ENCODE measurements at places on chromosomes 11 and 22. TPM values are rescaled to one million over a fixed set of nuclear protein-coding genes. Genes with fewer than 3 reads are reported as not detected.

TSSC4 gene
- total RNA-seq, result 132 TPM

TMEM138 gene
- 86.6 TPM for total RNA-seq

TPBGL gene
- total RNA-seq, result 0.54 TPM

SLC35C1 gene
- total RNA-seq, result 13.4 TPM

DNA sequence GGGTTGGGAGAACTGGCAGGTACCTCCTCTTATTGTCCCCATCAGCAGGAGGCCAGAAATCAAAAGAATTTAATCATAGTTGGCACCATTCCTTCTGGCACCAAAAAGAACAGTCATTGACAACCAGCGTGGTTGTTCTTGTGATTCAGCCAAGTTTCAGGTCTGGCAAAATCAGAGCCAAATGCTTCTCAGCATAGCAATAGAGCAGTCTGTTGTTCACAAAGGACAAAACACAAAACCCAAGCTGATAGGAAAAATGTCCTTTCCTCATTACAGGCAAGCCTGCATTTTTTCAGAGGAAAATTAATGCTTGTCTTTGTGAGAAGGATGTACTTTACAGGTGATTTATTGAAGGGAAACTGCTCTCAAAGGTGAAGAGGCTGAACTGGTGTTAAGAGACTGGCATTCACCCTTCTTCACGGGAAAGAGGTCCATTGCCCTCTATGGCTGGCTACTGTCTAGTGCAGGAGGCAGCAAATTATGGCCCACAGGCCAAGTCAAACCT lies 241.8 kb upstream of the ARHGAP42 start:
- H3K27me3 ChIP-seq, result no peaks in the 10 kb centered on the region
- no peak overlapping the region for H3K27ac ChIP-seq
- no peak for DNase-seq
- H3K36me3 ChIP-seq, result no peaks in the 10 kb centered on the region

DNA sequence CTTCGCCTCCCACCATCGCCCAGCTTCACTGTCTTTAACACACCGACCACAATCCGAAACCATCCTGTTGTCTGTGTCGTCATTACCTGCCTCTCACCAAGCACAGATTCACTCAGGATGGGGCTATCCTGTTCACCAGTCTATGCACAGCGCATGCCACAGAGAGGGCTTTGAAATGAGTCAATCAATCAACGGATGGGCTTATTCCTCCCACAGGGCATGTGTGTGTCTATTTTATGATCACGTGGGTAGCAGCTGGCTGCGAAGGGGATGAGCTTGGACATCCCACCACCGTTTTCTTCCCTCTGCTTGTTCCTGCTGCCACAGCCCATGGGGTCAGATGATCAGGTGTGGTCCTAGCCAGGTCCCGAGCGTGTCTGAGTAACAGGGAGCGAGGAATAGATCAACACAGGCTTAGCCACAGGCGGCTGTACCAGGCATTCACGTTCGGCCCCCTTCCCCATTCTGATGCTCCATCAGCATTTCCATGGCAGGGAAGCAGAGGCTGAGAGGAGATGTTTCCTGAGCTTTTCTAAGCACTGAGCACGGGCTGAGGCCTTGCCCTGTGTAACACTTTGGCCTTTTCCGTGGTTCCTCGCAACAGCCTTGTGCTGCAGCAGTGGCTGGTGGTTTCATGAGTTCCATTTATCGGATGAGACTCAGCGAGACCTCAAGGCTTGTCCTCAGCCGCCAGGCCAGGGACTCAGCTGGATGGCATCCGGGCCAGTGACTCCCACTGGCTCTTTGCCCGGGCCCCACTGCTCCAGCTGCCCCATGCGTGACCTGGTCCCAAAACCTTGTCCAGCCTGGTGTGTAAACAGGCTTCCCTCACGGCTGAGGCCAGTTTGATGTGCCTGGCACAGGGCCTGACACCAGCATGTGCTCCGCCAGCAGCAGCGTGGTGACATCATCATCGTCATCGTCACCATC lies 48.1 kb upstream of the FGF3 start:
- no peaks in the 10 kb centered on the region for H3K27me3 ChIP-seq
- no peak overlapping the region for H3K27ac ChIP-seq
- H3K36me3 ChIP-seq, result no peaks in the 10 kb centered on the region
- no peak for DNase-seq
- H3K4me3 ChIP-seq, result no peak overlapping the region
- H3K4me1 ChIP-seq, result no peaks in the 10 kb centered on the region

DNA sequence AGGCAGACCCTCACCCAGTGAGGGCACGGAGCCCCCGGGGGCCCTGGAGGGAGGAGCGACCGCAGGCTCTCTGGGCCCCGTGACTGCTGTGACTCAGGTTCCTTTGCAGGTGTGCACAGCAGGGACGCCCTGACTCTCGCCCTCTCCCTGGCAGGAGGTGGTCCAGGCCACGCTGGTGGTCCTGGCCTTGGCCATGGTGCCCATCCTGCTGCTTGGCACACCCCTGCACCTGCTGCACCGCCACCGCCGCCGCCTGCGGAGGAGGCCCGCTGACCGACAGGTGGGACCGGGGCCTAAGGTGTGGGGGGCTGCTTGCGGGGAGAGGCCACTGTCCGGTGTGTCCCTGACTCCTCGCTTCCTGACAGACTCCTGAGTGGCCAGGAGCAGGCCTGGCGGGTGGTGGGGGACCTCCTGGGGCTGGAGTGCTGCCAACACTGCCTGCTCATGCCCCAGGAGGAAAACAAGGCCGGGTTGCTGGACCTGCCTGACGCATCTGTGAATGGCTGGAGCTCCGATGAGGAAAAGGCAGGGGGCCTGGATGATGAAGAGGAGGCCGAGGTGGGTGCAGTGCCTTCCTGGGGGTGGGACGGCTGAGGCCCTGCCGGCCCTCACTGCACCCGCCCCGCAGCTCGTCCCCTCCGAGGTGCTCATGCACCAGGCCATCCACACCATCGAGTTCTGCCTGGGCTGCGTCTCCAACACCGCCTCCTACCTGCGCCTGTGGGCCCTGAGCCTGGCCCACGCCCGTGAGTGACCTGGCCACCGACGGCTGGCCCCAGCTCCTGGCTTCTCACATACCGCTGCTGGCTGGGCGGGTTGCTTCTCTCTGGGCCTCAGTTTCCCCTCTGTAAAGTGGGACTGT lies 10.9 kb downstream of the TCIRG1 start:
- H3K4me3 ChIP-seq, result no peak overlapping the region
- H3K4me1 ChIP-seq, result no peaks in the 10 kb centered on the region
- no peak overlapping the region for H3K27ac ChIP-seq
- no peaks in the 10 kb centered on the region for H3K36me3 ChIP-seq

DNA sequence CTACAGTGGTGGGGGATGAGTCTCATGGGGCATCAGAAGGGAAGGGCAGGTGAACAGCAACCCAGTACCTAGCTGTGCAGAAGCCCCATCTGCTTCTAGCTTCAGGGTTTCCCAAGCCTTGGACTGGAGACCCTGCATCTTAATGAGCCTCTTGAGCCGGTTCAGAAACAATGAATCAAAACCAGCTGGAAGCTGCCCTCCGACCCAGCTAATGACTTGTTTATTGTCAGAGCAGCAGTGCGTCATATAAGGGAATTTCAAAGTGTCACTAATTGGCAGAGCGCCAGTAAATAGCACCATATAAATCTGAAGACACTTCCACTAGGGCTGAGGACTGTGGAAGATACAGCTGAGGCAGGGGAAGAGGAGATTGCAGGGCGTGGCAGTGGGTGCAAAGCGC lies 57.5 kb downstream of the RPUSD4 start:
- H3K27me3 ChIP-seq, result peaks cover 3% of the 10 kb centered on the region
- H3K27ac ChIP-seq, result no peak overlapping the region
- peaks cover 12% of the 10 kb centered on the region for H3K4me1 ChIP-seq
- H3K4me3 ChIP-seq, result no peak overlapping the region

DNA sequence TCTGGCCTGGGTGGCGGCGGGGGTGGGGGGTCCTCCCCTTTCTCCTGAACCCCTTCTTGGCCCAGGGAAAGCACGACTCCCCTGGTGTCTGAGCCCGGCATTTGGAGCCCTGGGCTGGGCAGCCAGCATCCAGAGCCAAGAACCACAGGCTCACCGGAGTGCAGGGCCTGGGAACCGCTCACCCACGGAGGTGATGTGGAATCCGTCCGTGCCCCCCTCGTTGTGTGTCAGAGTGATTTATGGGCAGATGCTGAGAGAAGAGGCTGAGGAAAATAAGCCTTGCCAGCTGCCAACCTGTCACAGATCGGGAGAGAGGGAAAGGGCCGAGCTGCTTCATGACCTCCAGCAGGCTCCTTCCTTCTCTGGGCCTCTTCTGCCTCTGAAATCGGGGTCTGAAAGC lies 33.7 kb downstream of the WNT11 start:
- H3K27me3 ChIP-seq, result no peaks in the 10 kb centered on the region
- H3K4me1 ChIP-seq, result no peaks in the 10 kb centered on the region
- H3K4me3 ChIP-seq, result no peak overlapping the region
- no peaks in the 10 kb centered on the region for H3K36me3 ChIP-seq

DNA sequence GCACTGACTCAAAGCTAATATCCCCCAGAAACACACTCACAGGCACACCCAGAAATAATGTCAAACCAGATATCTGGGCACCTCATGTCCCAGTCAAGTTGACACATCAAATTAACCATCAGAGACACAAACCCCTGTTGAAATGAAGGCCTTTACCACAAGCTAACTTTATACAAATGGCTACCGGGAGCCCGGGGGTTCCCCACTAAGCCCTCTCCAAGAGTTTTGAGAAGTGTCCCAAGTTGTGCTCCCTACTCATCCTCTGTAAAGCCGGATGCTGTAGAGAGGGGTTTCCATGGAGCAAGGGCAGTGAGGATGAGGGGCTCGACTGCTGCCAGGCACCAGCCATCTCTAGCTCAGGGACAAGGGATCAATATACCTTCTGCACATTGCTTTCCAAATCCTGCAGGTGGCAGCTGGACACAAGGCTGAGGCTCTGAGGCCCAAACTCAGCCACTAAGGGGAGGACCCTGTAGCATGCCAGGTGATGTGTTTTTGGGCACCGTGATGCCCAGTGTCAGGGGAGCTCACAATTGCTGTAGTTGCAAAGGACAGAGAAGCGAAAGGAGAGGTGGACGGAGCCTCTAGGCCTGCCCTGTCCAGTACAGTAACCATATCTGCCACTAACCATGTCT lies 145.7 kb downstream of the TTC17 start:
- no peak for DNase-seq
- no peak overlapping the region for H3K27ac ChIP-seq
- H3K4me3 ChIP-seq, result no peak overlapping the region
- no peaks in the 10 kb centered on the region for H3K36me3 ChIP-seq
- H3K4me1 ChIP-seq, result peaks cover 3% of the 10 kb centered on the region

- H3K27me3 ChIP-seq, result no peaks in the 10 kb centered on the region
- no peak for DNase-seq
- no peak overlapping the region for H3K4me3 ChIP-seq
- no peaks in the 10 kb centered on the region for H3K4me1 ChIP-seq
- H3K36me3 ChIP-seq, result no peaks in the 10 kb centered on the region
- no peak overlapping the region for H3K27ac ChIP-seq
These were observed 11.6 kb downstream of the LRRC32 start for GRCh38 chr11:76658651-76659650.

DNA sequence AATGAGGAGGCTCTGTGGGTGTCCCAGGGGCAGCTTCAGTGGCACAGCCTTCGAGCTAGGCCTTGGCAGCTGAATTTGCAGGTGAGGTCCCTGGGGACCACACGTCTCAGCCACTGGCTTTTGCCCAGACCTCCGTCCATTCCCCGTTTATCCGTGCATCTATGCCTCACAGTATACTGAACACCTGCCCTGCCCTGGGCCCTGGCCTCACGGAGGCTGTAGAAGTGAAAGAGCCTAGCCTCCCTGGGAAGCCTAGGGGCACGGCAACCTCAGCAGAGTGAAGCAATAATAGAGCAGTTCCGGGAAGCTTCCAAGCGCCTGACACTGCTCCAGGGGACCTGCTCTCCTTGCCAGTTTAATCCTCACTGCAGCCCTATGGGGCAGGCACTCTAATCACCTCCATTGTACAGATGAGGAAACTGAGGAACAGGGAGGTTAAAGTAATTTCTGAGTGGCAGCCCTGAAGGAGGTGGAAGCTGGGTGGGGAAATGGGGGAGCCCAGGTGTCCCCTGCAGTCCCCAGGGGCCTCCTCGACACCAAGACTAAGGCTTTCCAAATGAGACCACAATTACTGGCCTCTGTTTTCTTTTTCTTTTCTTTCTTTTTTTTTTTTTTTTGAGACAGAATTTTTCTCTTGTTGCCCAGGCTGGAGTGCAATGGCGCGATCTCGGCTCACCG lies 2.7 kb upstream of the NFAM1 start:
- no peak overlapping the region for H3K27ac ChIP-seq
- no peak overlapping the region for H3K4me3 ChIP-seq
- H3K27me3 ChIP-seq, result no peaks in the 10 kb centered on the region
- peaks cover 12% of the 10 kb centered on the region for H3K4me1 ChIP-seq
- H3K36me3 ChIP-seq, result no peaks in the 10 kb centered on the region

DNA sequence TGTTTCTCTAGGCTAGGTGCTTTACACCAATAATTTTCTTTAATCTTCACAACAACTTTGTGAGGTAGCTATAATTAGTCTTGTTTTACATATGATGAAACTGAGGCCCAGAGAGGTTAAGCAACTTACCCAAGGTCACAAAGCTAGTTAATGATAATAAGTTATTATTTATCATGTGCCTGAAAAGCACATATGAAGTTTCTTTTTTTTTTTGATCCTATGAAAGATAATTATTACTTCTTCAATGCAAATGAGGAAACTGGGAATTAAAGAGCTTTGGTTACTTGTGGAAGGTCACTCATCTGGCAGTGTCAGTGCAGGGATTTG lies 22.8 kb downstream of the STIM1 start:
- H3K4me3 ChIP-seq, result no peak overlapping the region
- H3K36me3 ChIP-seq, result no peaks in the 10 kb centered on the region
- H3K4me1 ChIP-seq, result peaks cover 36% of the 10 kb centered on the region
- H3K27me3 ChIP-seq, result no peaks in the 10 kb centered on the region

DNA sequence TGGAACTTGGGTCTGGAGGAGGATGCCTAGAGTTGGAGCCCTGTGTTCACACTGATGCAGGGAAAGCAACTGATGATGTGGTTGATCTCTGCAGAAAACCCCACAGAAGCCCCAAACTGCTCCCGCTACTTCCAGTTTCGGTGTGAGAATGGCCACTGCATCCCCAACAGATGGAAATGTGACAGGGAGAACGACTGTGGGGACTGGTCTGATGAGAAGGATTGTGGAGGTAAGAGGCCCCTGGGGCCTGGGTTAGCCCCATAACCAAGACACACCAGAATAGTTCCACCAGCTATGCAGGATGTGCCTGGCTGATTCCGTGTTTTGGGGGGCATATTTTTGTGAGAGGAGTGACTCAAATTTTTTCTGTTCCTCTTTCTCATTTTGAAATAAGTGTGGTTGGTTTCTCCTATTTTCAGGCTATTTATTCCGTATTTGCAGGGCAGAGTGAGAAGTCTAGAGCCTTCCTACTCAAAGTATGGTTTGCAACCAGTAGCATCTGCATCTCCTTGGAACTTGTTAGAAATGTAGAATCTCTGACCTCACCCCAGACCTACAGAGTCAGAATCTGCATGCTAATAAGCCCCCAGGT lies 137.3 kb upstream of the SORL1-AS1 start:
- H3K36me3 ChIP-seq, result no peaks in the 10 kb centered on the region
- H3K4me3 ChIP-seq, result no peak overlapping the region
- no peak overlapping the region for H3K27ac ChIP-seq
- H3K4me1 ChIP-seq, result no peaks in the 10 kb centered on the region
- no peak for DNase-seq
- H3K27me3 ChIP-seq, result no peaks in the 10 kb centered on the region

GRCh38 chr11:10526974-10527918 lies 13.7 kb downstream of the RNF141 start:
- no peak overlapping the region for H3K4me3 ChIP-seq
- H3K36me3 ChIP-seq, result 0 out of 2 replicates have a peak, but pooled peaks cover 3% of the 10 kb centered on the region
- DNase-seq, result no peak
- H3K27ac ChIP-seq, result no peak overlapping the region
- H3K27me3 ChIP-seq, result no peaks in the 10 kb centered on the region

All from Panc1 (cell line).